ENCODE measurements at places on chromosomes 16 and 17. TPM values are rescaled to one million over a fixed set of nuclear protein-coding genes. Genes with fewer than 3 reads are reported as not detected.

The SLFN11 gene
- not detected for total RNA-seq

The HSPB9 gene
- not detected for total RNA-seq

GRCh38 chr17:38508570-38508950, 80.3 kb downstream of the ARHGAP23 start:
- DNase-seq: peak; percentile 73

DNA sequence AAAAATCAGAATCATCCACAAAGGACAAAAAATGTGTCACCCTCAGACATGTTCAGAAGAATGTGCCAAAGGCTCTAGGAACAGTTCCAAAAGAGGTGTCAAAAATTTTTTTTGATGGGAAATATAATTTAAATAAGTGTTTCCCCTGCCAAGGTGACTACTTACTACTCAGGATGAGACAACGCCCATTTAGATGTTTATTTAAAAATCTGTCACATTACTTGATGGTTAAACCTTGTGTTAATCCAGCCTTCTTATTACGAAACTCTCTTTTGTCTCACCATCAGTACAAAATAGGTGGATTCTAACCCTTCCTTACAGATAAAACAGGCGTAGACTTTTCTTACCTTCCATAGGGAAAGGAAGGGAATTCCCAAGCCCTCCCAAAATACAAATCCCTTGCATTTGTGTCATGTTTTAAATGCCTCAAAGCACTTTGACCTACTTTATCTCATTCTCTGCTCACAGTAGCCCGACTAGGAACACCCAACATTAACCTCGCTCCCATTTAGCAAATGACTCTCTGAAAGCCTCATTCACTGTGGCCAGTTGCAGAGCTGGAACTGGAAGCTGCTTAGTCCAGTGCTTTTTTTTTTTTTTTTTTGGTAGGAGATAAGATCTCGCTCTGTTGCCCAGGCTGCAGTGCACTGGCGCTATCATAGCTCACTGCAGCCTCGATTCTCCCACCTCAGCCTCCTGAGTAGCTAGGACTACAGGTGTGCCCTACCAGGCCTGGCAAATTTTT, 5.8 kb upstream of the GNA13 start:
- DNase-seq: no peak

DNA sequence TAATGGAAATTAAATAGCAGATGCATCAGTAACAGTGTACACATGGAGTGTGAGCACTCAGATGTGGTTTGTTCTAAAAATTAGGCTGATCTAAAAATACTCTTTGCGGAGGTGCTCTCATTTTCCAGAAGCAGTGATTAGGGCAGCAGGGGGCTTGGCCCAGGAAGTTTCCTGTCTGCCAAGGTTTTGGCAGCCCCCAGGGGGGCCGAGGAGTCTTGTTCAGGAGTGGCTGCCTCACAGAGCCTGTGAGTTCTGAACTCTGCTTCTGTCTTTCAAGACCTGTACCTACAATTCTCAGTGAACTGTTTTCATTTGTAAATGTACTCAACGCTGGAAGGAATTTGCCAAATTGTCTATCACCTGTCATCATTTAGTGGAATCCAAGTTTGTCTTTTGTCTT, 388.4 kb upstream of the CDH11 start:
- DNase-seq: no peak

All from HT-29 (cell line).